Myocyte (in vitro differentiated cells): ENCODE measurements at places on chromosomes 11 and 22.

GRCh38 chr22:27879923-27880322, 39.1 kb downstream of the PITPNB start:
- DNase-seq, result peak; percentile 58

GRCh38 chr11:124643605-124644425, 21.2 kb downstream of the TBRG1 start:
- DNase-seq, result peak; percentile 59

- DNase-seq, result no peak
These were observed 4.2 kb downstream of the SIPA1 start for GRCh38 chr11:65642014-65642671.

- no peak for DNase-seq
These were observed 63.3 kb upstream of the BMAL1 start for GRCh38 chr11:13214276-13214675.

- no peak for DNase-seq
These were observed 22.5 kb upstream of the SMIM35 start for GRCh38 chr11:118109231-118109630.

DNA sequence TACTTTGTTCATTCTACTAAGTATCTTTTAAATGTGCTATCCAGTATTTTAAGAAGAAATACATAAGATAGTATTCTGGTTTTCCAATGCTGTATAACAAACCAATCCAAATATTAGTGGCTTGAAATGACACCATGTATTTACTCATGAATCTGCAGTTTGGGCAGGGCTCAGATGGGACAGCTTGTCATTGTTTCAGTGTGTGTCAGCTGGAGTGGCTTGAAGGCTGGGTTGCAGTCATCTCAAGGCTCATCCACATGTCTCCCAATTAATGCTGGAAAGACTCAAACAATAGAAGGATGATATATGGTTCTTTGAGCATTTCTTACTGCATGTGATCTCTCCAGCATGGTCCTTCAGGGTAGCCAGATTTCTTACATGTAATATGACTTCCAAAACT, 146.2 kb downstream of the ARHGAP42 start:
- peak; percentile 59 for DNase-seq

- peak; percentile 66 for DNase-seq
These were observed 180.6 kb downstream of the ADAMTS15 start for GRCh38 chr11:130629039-130629438.

DNA sequence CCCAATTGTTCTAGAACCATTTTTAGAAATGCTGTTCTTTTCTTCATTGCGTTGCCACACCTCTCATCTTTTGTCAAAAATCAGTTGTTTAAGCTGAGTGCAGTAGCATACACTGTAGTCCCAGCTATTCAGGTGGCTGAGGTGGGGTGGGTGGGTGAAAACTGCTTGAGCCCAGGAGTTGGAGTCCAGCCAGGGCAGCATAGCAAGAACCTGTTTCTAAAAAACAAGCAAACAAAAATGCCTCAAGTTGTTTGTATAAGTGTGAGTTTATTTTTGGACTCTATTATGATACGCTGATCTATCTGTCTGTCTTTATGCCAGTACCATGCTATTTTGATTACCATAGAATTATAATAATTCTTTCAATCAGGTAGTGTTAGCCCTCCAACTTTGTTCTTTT, 62.5 kb upstream of the RRM1 start:
- no peak for DNase-seq

DNA sequence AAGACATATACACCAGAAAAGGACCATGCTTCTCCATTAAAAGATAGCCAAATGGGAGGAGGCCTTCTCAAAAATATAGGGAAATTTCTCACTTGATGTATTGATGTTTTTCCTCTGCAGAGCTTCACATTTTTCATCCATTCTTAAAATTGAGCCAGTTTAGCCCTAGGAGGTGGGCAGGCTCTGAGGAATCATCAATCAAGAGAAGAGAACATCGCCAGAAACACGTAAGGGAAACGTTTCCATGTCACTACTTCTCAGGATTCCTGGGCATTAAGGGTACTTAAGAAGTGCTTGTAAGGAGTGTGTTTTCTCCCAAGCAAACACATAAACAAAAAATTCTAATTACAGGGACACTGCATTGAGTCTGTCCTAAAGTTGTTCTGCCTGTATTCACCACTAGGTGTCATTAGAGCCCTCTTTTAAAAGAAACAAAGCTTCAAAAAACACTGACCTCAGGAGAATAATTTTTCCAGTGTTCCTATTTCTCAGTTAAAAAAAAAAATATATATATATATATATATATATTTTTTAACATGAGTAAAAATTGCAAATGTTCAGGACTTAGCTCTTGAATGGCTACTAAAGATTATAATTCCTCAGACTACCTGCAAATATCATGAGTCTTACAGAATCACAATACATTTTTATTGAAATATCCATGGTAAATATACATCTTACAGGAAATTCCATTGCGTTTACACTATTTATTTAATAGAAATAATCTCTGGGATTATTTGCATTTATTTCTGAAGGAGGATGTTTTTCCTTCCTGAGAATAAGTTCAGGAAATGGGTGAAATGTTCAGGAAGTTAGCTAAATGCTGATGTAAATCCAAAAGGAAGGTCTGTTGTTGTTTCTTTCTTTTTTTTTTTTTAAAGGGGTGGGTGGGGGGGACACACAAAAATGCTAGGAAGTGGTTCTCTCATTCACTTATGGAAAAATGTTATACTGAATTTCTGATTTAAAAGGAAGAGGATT, 16.0 kb downstream of the FZD4 start:
- DNase-seq, result peak; percentile 76

- DNase-seq, result no peak
These were observed 54.6 kb downstream of the LRRC32 start for GRCh38 chr11:76615950-76616349.

- no peak for DNase-seq
These were observed 6.4 kb upstream of the CSRP3 start for GRCh38 chr11:19208181-19208580.

GRCh38 chr22:39954584-39955055, 5.6 kb upstream of the TMA7B start:
- peak; percentile 55 for DNase-seq

DNA sequence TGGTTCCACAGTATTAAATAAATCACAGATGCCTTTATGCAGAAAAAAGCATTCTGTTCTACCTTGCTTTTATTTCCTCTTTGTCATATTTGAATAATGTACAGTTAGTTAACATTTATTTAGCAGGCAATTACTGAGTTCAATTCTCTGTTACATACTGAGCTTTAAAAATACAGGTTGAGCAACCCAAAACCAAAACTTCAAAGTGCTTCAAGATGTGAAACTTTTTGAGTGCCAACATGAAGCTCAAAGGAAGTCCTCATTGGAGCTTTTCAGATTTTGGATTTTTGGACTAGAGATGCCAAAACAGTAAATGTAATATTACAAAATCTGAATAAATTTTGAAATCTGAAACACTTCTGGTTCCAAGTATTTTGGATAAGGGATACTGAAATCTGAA, 54.1 kb downstream of the PDHX start:
- no peak for DNase-seq

- DNase-seq, result no peak
These were observed 8.9 kb downstream of the SCN4B start for GRCh38 chr11:118143661-118144185.

GRCh38 chr11:111128076-111128870, 117.3 kb upstream of the POU2AF2 start:
- no peak for DNase-seq

DNA sequence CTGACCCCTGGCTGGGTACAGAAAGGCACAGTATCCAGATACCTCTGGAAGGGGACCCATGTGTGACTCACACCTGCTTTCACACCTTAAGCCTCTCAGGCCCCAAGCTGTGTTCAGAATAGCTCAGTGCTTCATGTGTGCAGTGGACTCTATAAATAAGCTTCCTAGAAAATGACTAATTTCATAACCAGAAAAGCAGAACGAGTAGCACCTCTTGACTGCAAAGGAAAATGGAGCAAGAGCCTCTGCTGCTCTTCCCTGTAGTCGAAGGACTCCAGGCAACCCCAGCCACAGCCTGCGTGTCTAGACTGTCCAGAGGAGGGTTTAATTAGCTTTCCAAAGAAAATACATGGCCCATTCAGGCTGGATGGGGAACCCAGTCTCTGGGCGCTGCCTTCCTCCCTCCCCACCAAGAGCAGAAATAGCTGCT, 23.1 kb downstream of the PTPN5 start:
- DNase-seq, result peak; percentile 20

GRCh38 chr22:48436201-48436931, 1391.3 kb downstream of the BRD1 start:
- no peak for DNase-seq

DNA sequence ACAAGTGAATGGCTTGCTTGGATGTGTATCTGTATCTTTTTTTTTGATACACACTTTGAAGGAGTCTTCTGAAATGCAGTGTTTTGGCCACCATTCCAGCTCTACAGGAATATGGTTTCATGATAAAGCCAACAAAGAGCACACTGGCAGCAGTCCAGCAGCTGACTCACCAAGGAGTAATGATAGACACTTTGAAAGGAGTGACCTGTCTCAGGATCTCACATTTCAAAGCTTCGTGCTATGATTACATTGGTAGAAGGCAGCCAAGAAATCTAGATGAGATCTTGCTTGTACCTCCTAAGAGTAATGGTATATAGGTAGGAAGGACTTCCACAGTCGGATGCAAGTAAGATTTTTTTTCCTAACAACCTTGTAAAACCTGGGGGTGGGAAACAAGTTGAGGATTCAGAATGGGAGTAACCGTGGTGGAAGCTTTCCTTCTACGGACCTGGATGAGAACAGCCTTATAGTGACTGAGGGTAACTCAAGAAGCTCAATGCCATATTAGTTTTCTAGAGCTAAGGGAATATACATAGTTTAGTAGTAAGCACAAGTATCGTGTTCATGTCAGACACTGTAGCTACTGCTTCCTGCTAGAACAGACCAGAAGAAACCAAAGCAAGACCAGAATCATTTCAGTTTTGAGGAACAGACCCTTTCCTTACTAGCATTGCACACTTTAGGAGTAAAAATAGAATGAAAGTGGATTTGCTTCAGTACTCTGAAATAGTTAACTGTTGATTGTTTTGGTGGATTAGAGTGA, 25.0 kb downstream of the MTMR3 start:
- DNase-seq, result peak; percentile 92

GRCh38 chr22:22508274-22509176, at the start of gene ZNF280B:
ZNF280B (minus strand) TSS chr22:22508742; CDS start chr22:22489398, 19,344 bp downstream.
- DNase-seq, result peak; percentile 79
